ENCODE measurements at places on chromosomes 16 and 17.

DNA sequence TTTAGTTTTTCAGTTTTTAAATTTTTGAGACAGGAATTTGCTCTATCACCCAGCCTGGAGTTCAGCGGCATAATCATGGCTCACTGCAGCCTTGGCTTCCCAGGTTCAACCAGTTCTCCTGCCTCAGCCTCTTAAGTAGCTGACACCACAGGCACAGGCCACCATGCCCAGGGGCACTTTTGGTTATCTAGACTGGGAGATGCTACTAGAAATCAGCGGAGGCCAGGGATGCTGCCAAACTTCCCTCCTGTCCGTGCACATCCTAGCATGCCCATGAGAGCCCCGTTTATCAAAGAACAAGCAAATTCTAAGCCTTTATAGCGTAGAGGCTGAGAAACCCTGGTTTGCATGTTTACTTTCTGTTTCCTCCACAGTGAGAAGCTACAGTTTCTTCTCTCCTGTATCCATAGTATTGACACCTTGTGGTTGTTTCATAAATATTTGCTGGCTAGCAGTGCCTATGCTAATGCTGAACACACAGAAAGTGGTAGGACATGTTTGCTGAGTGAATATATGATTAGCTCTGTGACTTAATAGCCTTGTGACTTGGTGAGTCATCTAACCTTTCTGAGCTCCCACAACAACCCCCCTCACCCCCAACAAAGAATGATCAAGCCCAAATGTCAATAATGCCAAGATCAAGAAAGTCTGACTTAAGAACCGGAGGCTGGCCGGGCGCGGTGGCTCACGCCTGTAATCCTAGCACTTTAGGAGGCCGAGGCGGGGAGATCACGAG, 39.2 kb upstream of the MAF start:
- peak; percentile 74 for DNase-seq

DNA sequence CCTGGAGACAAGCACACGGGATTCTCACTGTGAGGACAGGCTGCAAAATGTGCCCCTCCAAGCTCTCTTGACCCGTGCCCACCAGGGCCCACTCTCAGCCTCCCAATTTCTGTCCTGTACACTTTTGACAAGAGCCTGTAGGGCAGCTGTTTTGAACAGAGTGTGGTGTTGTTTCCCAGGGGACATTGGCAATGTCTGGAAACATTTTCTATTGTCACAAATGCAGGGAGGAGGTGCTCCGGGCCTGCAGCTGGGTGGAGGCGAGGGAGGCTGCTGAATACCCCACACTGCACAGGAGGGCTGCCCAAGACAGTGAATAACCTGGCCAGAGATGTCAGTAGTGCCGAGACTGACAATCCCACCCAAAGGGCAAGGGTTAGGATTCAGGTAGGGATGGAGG, 10.5 kb downstream of the CEP295NL start:
- DNase-seq = no peak

DNA sequence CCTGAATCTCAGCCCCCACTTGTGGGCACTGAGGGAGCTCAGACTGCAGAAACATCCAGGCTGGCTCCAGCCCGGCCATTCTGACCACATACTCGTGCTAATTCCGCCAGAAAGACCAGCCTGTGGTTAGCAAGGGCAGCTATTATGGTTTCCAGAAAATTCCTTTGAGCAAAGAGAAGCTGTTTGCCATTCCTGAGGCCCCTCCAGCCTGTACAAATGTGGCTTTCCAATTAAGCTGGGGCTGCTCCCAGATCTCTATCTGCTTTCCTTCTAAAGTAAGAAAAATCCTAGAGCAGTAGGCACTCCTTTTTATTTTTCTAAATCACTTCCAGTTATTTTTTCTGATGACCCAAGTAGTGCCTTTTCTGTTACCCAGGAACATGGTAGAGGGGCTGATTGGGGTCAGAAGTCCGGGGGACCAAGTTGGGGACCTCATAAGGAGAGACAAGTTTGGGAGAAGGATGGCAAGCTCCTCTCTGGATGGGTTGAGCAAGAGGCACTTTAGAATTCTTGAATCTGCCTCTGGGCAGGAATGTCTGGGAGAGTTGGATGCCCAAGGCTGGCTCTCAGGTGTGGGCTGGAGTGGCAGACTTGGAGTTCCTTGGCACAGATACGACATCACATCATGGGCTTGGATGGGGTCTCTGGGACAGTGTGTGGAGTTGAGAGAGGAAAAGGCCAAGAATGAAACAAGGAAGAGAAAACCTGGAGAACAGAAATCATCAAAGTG, 83.3 kb upstream of the TNRC6C start:
- DNase-seq = no peak

GRCh38 chr17:63698886-63699637, 863 bp downstream of the LIMD2 start:
- no peak for DNase-seq

DNA sequence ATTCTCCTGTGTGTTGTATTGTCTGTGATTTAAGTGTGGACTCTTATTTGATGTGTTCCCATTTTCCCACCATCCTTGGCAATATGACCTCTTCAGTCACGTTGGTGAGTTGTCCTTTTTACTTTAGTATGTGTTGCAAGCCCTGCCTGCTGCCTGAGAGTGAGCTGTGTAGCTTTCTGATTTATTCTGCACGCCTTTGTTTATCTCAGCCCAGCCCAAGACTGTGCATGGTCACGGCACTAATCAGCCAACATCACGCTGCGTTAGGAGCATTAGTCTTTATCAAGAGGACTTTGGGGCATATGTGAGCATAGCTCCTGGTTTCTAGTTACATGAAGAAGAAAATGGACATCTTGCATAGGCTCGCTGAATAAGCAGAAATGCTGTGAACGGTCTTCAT, 6.0 kb downstream of the TOM1L1 start:
- DNase-seq = no peak
